ENCODE measurements at places on chromosomes 4 and X.
A peak's percentile ranks its signal among the peaks of the same experiment; 100 is the strongest.

- DNase-seq = no peak
Measured at GRCh38 chrX:790783-791360, 160.3 kb downstream of the SHOX start.

GRCh38 chrX:80792205-80792604, 17.5 kb downstream of the BRWD3 start:
- no peak for DNase-seq

DNA sequence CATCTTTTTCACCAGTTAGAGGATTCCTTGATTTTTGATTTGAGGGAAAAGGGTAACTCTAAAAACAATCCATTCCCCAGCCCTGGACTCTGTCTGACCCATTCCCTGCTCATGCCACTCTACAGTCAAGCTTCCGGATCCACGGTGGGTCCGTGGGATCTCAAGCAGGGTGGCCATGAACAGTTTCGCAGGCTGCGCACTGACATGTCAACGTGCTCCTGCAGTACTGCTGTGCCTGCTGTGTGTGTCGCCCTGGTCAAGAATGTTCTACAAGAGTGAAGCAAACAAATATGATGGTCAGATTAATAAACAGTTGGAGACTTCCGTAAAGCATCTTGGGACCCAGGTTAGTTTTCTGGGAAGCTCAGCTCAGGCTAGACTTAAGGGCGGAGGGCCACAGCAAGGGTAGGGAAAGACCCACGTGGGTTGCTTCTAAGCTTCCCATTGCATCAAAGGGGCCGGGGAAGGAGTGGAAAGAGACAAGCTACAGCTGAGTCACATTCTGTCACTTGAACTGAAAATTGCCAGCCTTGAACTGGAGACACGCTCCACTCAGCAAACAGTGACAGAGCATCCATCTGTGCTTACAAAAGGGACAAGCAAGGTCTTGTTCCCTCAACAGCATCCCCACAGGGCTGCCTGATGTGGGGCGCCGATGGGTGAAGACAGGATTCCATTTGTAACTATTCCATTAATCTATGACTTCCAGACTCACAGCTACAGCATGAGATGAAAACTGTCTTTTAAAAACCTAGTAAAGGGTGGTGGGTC, 81.8 kb downstream of the MTMR1 start:
- DNase-seq = no peak

- DNase-seq = no peak
Measured at GRCh38 chr4:108384544-108384943, 215.8 kb upstream of the LEF1 start.

DNA sequence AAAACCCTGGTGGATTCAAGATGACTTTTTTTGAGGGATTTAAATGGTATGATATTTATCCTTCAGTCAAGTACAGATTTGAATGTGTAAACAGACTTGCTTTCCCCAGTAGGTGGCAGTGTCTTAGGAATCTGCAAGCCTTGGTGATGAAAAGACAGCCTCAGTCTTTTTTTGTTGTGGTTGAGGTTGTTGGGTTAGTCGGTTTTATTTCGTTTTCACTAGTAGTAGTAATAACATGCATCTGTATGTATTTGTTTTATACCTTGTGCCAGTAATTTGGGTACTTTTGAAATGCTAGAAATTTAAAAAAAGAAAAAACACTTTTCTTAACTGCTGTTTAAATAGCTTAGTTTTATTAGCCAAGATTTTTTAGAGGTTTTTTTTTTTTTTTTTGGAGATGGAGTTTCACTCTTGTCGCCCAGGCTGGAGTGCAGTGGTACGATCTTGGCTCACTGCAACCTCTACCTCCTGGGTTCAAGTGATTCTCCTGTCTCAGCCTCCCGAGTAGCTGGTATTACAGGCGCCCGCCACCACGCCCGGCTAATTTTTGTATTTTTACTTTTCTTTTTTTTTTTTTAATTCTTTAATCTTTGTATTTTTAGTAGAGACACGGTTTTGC, 39.2 kb downstream of the COPS4 start:
- peak; percentile 35 for DNase-seq

GRCh38 chrX:8254401-8254800, 83.3 kb upstream of the VCX2 start:
- no peak for DNase-seq

- no peak for DNase-seq
Measured at GRCh38 chr4:165175879-165176278, 31.5 kb upstream of the KLHL2 start.

DNA sequence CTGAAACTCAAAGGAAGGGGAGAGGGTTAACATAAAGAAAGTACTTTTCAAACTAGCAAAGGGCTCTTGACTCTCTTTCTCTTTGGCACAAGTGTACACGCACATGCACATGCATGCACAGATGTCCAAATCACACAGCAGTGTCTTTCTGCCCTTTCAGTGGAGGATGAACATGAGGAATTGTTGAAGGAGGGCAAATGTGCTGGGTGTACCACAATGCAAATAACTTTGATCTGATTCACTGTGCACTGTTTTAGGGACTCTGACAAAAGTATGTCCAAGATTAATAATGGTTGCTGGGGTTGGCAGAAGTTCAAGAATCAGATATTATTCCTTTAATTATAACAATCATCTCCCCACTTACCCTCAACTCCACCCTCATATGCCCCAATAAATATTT, 93.8 kb downstream of the GPC4 start:
- DNase-seq = no peak

- DNase-seq = no peak
Measured at GRCh38 chr4:148831945-148832344, 389.7 kb upstream of the NR3C2 start.

DNA sequence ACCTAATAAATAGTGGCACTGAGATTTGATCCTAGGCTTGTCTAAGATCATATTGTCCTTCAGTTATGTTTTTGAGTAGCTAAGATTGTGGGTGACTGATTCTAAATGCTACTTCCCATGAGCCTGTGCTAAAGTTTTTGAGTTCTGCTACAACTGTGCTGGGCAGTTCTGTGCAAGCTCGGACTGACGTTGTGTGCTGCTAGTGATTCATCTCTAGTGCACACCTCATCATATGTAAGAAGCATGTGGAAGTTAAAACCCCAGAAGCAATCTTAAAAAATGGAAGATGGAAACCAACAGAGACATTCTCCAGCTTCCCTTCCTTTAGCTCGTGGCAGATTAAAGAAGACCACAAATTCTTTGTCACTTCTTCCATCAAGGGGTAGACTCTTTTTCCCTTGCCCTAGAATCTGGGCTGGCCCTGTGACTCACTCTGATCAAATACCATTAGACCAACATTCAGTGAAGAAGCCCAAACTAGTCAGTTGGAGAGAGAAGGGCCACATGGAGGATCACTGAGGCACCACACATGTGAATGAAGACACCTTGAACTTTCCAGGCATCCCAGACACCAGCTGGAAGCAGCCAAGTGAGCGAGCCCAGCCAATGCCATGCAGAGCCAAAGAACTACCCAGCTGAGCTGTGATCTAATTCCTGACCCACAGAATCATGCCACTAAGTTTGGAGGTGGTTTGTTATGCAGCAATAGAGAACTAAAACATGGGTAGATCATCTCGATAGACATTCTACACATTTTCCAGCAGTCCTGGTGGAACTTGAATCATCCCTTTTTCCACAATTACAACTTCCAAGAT, 16.8 kb downstream of the ARHGAP6 start:
- no peak for DNase-seq

DNA sequence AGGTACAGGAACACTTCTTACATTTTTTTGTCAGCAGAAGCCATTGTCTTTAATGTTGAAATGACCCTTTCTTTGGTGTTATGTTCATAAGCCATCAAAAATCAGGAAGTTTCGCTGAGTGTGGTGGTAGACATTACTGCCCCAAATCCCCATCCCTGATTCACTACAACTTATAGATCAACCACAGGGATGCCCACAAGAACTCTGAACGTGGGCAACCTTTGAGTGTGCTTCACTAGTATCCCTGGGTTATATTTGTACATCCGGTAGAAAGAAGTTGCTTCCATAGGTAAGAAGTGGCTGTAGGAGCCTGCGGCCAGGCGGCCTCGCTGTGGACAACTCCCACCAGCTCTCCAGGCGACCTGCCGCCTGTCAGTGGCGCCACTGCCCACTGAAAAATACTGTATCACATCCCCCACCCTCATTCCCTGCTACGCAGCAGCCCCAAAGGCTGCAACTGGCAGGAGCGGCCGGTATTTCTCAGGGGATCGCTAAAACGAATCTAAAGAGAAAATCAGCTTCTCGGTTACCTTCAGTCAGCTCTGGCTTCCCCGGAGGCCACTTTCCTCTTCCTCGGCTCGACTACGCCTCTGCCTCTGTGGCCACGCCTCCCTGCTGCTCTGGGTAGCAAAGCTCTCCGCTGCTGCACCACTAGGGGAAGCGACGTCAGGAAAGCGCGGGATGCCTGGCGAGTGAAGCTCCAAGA, 13.9 kb upstream of the ETDC start:
- peak; percentile 20 for DNase-seq

GRCh38 chr4:26525136-26525770, 35.0 kb upstream of the CCKAR start:
- no peak for DNase-seq

GRCh38 chr4:99390055-99390454, 37.5 kb upstream of the ADH1C start:
- DNase-seq = no peak

DNA sequence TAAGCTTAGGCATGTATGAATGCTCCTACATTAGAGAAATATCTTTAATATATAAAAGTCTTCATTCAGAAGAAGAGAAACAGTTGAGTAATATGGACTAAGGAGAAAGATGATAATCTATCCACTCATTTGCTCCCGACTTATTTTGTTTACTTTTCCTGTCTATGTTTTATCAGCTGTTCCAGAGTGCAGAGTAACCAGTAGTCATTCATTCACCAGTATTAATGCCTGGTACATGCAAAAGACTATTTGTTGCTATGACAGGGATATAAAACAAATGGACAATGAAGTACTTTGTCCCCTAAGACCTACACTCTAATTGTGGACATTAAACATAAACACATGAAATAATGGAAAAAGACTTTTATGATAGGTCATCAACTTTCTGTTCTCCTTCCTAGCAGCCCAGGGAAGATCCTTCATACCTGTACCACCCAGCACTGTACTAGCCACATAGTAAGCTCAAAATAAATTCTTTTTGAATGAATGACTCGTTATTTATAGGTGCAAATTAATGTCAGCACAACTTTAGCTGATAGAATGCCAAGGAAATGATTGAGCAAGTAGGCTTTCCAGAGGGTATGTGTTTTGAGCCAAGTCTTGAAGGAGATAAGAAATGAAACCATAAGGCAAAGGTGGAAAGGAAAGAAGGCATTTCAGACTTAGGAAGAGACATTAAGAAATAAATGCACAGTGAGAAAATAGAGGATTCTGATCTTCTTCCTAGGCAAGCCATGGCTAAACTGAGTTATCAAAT, 45.0 kb upstream of the IL13RA1 start:
- no peak for DNase-seq

DNA sequence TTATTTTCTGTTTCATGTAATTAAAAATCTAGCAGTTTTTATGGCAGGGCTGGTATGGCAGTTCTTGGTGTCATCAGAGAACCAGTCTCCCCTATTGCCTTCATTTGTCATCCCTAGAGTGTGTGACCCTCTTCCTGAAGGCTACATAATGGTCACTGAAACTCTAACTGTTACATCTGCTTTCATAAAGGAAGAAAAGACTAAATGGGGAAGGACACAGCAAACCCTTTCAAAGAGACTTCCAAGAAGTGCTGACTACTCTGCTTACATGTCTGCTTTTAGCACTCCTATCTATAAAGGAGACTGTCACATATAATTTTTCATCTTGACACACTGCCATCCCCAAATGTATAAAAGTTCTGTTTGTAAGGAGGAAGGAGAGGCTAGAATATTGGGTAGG, 105.9 kb upstream of the DIAPH2 start:
- no peak for DNase-seq

DNA sequence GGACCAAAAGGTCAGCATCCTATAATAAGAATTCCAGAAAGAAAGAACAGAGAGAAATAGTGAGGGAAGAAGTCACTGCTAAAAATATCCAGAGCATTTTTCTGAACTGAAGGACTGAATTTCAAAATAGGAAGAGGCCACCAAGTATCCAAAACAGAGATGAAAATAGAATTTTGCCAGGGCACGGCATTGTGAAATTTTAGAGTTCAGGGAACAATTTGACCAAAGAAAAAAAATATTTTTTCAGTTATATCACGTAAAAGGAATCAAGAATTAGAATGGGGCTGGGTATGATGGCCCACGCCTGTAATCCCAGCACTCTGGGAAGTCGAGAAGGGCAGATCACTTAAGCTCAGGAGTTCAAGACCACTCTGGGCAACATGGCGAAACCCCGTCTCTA, 65.4 kb downstream of the FGFBP1 start:
- DNase-seq = no peak

DNA sequence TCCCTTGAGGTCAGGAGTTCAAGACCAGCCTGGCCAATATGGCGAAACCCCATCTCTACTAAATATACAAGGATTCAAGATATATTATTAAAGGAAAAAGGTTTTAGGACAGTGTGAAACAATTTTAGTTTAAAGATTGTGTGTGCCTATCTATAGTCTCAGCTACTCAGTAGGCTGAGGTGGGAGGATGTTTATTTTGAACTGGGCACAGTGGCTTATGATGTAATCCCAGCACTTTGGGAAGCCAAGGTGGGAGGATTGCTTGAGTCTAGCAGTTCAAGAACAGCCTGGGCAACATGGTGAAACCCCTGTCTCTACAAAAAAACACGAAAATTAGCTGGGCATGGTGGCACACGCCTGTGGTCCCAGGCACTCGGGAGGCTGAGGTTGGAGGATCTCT, 31.4 kb upstream of the REST start:
- no peak for DNase-seq

- DNase-seq = no peak
Measured at GRCh38 chr4:162461952-162462351, 298.2 kb upstream of the FSTL5 start.

GRCh38 chr4:138178566-138178965, 63.6 kb downstream of the SLC7A11 start:
- DNase-seq = no peak

DNA sequence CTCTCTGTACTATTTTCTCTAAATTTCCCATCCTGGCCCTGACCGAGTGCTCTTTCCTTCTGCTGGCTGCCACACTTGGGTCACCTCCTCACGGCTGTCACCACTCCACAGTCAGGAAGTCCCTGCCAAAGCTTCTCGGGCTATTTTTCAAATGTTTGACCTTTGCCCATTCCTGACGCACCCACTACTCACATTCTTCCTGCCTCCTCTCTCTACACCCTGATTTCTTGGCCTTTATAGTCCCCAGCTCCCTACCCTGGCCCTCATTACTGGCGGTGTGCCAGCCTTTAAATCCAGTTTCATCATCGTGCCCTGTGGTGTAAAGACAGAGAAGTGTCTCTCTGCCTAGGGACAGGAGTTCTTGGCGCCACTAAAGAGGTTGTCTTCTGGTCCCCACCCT, 46.4 kb upstream of the GATB start:
- DNase-seq = no peak

DNA sequence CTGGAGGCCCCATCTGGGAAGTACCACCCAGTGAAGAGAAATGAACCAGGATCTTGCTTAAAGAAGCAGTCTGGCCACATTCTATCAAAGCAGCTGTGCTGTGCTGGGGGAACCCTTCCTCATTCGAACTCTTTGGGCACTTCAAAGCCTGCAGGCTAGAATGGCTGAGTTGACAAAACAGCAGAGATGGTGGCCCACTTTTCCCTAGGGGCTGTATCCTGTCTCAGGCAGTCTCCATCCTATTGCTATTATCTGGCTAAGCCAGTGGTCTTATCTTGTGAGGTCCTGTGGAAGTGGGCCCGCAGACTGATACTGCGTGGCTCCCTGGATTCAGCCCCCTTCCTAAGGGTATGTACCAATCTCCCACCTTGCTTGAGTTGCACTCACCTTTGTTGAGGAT, 114.3 kb downstream of the VSIG4 start:
- DNase-seq = no peak
